Umbilical cord (tissue), 2 donors: ENCODE measurements at places on chromosomes 3 and 15. TPM values are rescaled to one million over a fixed set of nuclear protein-coding genes. Genes with fewer than 3 reads are reported as not detected.

- peak; percentile 97 for DNase-seq
Observed at GRCh38 chr15:94352636-94353487, 121.5 kb downstream of the MCTP2 start.

- no peak for DNase-seq
Observed at GRCh38 chr3:51948016-51948580, 5.9 kb downstream of the PARP3 start.

- no peak for DNase-seq
Observed at GRCh38 chr3:25027650-25028049, 400.4 kb upstream of the RARB start.

DNA sequence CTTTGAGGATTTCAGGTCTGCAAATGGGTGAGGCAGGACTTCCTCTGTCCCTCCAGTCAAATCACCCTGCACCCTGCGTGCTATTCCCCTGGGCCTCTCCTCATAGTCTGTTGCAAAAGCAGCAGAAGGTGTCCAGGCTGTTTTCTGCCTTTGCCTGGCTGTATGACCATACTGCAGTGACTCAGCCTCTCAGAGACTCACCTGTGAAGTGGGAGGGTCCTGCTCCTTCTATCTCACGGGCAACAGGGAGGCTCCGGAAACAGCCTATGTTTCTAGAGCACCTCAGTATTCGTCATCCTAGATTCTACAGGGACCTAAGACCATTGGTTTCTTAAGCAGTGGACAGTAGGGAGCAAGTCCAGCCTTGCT, 216.4 kb downstream of the TLE3 start:
- no peak for DNase-seq

DNA sequence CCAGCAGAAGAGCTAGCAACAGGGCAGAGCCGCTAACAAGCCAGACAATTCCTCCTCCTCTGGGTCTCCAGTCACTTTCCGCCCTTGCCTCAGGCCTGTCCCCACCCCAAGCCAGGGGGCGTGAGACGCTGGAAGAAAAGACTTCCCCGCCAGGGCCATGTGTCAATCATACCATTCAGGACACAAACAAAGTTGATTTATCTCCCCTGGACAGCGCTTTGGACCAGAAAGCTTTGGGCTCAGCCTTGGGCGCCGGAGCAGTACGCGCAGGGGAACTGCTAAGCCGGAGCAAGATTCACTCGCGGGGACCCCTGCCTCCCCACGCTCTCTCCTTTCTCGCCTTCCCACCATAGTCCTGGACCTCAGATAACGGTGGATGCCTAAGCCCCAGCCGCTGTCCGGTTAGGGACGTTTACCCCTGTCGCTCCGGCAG, 479 bp downstream of the LRRC2 start:
- DNase-seq: peak; percentile 17

- peak; percentile 50 for DNase-seq
Observed at GRCh38 chr15:57356636-57357035, 19.7 kb upstream of the CGNL1 start.

DNA sequence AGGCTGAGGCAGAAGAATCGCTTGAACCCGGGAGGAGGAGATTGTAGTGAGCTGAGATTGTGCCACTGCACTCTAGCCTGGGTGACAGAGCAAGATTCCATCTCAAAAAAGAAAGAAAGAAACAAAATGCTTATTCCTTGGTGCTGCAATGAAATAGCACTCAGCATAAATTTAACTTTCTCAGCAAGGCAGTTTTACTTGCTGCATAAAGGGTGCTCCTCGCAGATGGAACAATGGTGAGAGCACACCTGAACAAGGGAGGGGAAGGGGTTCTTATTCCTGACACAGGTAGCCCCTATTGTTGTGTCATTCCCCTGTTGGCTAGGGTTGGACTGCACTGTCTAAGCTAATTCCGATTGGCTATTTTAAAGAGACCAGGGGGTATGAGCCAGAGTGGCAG, 17.1 kb downstream of the PAK2 start:
- DNase-seq: no peak

GRCh38 chr3:50724831-50725230, 50.1 kb downstream of the DOCK3 start:
- DNase-seq: no peak

GRCh38 chr3:100972867-100973266, 20.4 kb downstream of the ABI3BP start:
- DNase-seq: no peak

DNA sequence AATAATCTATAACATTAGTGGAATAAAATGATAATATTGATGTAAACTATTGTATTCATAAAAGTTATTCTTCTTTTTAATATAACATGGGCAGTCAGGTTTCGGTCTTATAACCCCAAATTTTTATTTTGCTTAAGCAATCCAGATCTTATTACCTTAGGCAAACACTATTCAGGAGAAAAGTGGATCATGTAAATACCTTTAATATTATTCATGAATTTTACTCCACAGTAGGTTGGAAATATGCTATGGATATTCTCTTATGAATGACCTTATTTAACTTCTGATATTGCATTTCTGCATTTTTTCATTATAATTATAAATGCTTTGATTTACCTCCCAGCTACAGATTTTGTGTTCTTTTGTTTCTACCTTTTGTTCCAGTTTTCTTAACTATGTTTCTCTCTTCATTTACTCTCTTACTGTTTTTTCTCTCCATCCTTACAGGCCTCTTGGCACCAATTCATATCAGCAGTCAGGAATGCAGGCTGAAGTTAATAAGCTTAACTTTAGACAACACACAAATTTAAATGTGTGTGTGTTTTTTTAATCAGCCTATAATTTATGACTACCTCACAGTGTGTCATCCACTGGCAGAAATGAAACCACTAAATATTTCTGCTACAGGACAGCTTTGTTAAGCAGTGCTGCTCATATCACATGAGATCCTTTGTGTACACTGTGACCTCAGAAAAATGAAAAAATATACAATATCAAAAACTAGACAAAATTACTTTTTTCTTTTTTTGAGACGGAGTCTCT, 111.0 kb downstream of the NSUN3 start:
- peak; percentile 70 for DNase-seq

- DNase-seq: no peak
Observed at GRCh38 chr15:38860253-38860652, 295.6 kb upstream of the RASGRP1 start.

- no peak for DNase-seq
Observed at GRCh38 chr15:50363612-50364011, 8.6 kb upstream of the GABPB1 start.

DNA sequence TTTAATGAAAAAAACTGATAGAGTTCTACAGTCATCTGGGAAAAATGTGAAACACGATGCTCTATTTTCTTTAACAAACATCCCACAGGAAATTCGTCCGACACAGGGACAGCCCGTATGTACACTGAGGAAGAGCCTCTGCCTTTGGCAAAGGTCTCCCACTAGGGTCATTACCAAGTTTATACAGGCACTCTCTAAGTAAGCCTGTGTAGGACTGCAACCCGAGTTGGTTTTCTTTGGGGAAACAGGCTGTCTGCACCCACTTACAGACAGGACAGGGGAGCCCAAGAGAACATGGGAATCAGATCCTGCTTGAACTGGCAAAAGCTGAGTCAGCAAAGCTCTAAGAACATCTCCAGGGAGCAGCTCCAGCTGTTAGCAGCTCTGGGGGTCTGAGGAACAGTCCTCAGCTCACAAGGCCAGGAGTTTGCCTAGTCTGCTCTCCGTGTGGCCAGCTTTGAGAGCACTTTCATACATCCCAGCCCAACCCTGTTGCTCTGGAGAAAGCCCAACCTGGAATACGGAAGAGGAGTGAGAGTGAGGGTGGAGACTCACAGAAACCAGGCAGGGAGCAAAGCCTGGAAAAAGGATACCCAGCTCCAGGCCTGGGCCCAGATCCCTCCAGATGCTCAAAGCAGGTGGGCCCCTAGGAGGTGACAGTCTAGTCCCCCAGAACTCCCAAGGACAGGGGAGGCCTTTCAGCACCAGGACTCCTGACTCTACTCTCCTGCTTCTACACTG, 1.9 kb downstream of the TBC1D2B start:
- peak; percentile 94 for DNase-seq

GRCh38 chr15:39885099-39885777, 34.8 kb downstream of the GPR176 start:
- DNase-seq: no peak

DNA sequence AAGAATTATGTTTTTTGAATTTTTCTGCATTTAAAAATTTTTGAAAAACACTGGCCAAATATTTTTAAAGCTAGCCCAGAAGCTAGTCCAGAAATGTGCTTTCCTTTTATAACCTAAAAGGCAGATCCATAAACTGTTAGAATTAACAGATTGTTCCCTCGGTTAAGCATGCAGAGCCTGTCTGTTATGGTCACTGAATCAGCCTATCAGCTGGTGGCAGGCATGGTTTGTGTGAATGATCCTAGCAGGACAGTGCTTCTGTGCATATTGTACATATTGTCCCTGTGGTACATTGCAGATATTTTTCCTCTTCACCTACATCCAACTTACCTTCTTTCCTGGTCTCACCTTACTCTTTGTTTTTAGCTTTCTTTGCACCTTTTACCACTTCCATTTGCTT, 53.3 kb downstream of the RARB start:
- no peak for DNase-seq

DNA sequence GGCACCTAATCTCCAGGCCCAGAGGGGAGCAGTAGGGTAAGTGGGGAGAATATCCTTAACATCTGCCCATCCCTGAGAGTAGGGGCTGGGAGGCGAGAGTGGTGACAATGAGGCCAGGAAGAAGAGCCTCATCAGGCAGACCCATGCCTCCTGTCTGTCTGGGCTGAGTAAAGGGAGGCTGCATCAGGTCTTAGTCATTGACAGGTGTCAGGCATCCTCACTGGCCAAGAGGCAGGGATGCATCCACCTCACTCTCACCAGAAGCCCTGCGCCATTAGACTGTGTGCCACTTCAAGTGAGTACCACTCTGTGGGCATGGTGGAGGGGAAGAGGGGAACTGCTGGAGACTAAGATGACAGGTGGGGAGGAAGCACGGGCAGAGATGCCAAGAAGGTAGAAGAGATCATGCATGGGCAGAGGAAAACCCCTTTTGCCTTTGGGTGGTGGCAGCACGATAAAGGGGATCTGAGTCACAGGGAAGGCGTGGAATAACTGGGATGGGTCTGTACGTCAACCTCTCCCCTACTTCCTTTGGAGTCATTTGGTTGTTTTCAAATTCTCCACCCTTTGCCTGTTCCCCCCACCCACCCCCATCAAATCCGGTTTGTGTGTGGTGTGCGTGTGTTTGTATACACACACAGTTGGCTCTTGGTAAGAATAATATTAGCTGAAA, 14.1 kb downstream of the ANAPC13 start:
- DNase-seq: no peak

DNA sequence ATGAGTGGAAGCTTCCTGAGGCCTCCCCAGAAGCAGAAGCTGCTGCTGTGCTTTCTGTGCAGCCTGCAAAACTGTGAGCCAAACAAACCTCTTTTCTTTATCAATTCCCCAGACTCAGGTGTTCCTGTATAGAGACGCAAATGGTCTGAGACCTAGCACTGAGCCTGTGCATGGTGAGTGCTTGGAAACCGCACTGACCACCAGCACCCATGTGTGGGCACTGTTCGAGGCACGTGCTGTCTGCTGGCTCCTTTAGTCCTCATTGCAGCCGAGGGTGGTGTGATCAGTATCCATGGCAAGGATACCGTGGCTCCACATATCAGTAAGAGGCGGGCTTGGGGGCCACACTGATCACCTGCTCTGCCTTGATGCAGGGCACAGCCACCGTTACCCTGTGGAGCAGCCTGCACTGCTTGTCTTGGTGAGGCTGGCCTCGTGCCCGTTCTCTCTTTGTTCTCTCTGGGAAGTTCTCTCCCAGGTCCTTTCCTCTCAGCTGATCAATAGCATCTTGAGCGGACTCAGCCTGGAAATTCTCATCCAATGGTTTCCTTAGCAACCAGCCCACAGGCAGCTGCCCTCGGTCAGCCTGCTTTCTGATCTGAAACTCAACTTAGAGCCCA, 101.0 kb downstream of the PLXNA1 start:
- DNase-seq: no peak

DNA sequence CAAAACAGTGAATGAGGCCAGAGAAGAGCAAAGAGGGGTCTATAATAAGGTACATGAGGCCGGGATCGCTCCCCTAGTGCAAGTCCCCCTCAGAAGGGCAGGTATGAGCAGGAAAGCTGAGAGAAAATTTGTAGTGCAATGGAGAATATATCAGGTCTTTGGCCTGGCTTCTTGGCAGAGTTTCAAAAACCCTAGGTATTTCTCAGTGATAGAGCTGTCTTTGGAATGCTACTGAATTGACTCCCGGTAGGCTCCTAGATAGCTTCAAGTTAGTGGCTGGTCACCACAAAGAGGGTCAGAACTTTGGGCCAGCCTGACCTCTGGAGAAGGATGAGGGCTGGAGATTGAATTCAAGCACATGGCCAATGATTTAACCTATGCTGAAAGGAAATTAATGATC, 30.6 kb upstream of the OXTR start:
- no peak for DNase-seq

GRCh38 chr15:57100136-57100539, 181.7 kb downstream of the TCF12 start:
- DNase-seq: no peak

DNA sequence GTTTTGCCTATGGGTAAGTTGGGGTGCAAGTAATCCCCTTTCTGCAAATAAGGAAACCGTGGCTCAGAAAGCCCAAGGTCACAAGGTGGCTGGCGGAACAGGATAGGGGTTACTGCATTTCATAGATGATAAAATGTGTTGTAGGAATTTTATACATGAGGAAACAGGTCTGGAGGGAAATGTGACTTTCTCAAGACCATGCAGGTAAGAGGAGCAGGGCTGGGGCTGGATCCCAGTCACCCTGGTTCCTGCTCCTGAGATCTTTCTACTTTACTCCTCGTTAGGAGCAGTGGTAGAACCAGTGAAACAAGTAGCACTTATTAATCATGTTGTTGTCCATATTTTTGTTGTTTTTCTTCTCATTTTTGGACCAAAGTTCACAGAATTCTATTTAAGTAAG, 63.2 kb downstream of the SSUH2 start:
- no peak for DNase-seq

DNA sequence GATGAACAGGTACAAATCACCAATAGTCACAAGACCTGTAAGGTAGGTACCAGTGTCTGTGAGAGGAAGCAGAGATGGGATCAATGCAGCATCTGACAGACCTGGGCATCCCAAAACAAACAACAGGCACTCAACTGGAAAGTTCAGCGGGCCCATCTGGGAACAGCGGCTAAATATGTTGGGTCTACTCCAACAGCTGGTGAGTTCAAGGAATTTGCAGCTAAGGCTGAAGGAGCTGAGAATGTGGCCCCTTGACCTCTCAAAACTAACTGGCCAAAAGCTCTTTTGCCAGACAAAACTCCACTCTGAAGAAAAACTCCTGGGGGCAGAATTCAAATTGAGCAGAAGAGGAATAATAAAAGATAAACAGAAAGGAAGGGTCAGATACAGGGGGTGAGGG, 24.4 kb downstream of the AVEN start:
- no peak for DNase-seq

GRCh38 chr15:77430213-77430612, 9.5 kb downstream of the HMG20A start:
- no peak for DNase-seq

- DNase-seq: no peak
Observed at GRCh38 chr3:17552351-17552750, 190.1 kb downstream of the TBC1D5 start.

The SLC28A1 gene
- total RNA-seq: 0.72 TPM

The CDCP1 gene
- total RNA-seq: 0.72 TPM

The IQCF5 gene
- 18.3 TPM for total RNA-seq

The RTP3 gene
- 1.2 TPM for total RNA-seq

The CLDN11 gene
- 1.7 TPM for total RNA-seq

The RNU5B-1 gene
- not detected for total RNA-seq

The RBMS3 gene
- total RNA-seq: 195 TPM

The NR1I2 gene
- 0.96 TPM for total RNA-seq

The SLC28A2 gene
- total RNA-seq: not detected

The FANCI gene
- 6.7 TPM for total RNA-seq
